ENCODE measurements at places on chromosomes 6 and 20. TPM values are rescaled to one million over a fixed set of nuclear protein-coding genes. Genes with fewer than 3 reads are reported as not detected.

GRCh38 chr6:41222513-41222912, 5.6 kb upstream of the TREML4 start:
- DNase-seq: no peak

GRCh38 chr6:25329982-25330381, 50.8 kb downstream of the CARMIL1 start:
- DNase-seq: no peak

GRCh38 chr20:2775139-2775538, 25.3 kb downstream of the CPXM1 start:
- DNase-seq: no peak

DNA sequence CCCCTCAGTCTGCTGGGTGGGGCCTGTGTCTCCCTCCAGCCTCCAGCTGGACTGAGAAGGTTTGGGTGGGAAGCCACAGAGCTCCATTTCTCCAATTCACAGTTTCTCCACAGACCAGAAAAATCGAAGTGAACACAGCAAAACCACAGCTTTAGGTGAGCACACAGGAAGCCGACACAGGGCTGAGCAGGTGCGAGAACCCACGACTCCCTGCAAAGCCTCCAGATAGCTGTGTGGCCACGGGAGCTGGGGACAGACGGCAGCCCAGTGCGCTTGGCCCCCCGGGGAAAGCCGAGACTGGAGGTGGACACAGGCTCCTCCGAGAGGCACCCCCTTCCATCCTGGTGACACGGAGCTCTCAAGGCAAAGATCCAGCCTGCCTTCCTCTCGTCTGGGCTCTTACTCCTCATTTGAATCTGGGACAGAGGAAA, 29.0 kb upstream of the MPC1 start:
- no peak for DNase-seq

The WFDC6 gene
- not detected for total RNA-seq

GRCh38 chr20:46040902-46041535, 12.0 kb downstream of the SLC12A5 start:
- no peak for DNase-seq

GRCh38 chr20:41175201-41175651, 37.9 kb downstream of the PLCG1 start:
- DNase-seq: no peak

DNA sequence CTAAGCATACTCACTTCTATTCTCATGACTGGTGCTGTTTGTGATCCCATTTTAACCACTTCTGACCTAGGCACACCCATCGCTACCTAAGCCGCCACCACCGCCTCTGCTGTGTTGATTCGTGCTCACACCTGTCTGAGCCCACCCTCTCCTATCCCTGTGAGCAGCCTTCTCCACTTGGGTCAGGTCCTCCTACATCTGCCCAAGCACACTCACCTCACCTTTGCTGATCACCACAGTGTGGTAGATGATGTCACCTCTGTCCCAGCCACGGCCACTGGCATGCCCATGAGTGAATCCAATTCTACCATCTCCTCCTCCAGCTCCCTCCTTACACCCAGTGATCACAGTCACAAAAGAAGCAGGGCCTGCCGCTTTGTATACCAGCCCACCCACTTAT, 20.8 kb downstream of the MUC22 start:
- DNase-seq: no peak

DNA sequence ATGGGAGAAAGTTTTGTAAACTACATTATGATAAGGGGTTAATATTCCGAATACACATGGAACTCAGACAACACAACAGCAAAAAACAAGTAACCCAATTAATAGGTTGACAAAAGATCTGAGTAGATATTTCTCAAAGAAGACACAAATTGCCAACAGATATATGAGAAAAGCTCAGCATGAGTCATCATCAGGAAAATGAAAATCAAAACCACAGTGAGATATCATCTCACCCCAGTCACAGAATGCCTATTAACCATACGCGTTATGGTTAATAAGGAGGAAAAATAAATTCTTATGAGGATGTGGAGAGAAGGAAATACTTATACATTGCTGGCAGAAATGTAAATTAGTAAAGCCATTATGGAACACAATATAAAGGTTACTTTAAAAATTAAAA, 695.0 kb downstream of the COL12A1 start:
- no peak for DNase-seq

The IL17F gene
- total RNA-seq: not detected

- no peak for DNase-seq
Observed at GRCh38 chr6:169273511-169273910, 19.9 kb upstream of the THBS2 start.

DNA sequence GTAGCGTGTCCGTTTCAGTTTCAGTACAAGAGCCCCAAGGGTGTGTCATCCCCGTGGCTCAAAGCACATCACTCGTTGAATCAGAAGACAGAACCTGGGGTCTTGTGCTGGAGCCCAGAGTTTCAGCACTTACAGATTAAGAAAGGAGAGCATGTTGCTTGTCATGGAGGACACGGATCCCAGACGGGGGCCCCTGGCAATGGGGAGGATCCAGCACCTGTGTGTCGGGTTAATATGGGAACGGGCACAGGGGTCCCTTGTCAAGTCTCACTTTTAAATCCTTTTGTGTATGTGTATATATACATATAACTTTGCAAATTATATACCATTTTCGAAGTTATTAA, 23.4 kb downstream of the THBS2 start:
- DNase-seq: no peak

GRCh38 chr6:33926451-33926850, 122.6 kb upstream of the MLN start:
- DNase-seq: peak; percentile 34

The CFAP61 gene
- 5.0 TPM for total RNA-seq

- DNase-seq: no peak
Observed at GRCh38 chr6:49252901-49253300, 210.2 kb downstream of the MMUT start.

DNA sequence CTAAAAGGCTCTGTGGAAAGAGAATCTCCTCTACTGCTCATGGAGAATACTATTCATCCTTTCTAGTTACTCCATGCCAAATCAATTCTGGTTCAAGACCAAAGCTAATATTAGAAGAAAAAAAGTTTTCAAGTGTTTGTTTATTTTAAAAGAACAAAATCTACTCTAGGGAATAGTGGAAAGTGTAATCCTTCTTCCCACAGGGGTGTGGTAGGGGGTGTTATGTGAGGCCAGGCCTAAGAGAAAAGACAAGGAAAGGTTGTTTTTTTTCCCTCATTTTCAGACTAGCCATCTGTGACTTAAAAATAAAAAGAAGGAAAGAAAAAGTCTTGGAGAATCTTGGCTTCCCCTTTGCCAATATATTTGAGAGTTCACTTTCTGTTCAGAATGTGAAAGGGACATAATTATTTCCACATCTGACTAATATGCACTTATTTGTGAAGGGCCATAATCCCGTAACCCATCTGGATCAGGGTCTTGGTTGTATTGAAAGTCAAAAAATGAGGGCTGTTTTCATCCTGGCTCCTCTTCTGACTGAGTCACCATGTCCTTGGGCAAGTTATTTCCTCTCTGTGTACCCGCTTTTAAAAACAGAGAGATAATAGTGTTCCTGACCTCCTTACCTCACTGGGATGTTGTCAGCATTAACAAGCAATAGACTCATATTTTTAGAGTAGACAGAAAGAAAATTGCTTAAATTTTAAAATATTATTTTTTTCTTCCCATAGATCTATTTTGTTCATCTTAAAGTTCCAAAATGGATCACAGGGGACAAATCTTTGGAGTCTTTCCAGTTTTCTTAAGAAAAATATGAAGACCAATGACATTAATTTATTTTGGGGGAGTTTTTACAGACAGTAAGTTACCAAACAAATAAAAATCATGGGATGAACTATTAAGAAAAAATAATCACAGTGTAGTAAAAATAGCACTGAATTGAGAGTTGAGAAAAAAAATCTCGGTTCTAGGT, 233.7 kb downstream of the IBTK start:
- no peak for DNase-seq

The UBD gene
- total RNA-seq: not detected

DNA sequence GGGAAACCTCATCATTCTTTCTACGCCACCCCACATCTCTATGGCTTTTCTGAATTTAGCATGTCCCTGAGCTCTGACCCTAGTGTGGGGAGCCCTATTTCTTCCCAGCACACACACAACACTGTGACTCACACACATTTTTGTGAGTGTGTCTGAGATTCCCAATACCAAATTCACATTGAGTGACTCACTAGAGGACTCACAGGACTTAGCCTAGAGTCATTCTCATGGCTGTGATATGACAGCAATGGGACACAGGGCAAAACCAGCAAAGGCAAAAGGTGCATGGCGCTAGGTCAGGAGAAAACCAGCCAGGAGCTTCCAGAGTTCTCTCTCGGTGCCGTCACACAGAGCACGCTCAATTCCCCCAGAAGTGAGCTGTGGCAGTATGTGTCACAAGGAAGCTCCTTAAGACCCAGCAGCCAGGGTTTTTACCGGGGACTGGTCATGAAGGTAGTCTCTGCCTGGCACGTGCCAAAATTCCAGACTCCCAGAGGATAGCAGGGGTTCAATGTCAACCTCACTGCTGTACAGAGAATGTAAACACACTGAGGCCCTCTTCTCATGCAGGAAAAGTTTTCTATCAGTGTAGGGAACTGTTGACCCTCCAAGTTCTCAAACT, 6.2 kb downstream of the CSTL1 start:
- no peak for DNase-seq

DNA sequence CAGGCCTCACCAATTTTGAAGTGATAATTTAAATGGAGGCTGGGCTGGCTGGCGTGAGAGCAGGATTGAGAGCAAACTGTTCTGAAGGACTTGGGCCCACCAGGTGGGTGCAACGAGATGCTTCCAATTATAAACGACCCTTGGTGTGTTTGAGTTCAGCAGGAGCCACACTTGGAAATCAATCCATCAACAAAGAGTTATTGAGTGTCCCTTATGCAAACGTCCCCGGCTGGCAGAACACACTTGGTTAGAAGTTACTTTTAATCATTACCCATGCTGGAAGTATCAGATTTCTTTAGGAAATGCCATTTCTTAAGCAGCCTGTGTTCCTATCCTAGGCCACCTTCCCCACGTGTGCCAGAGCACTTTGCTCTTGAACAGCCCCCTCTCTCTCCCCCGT, 37.8 kb upstream of the ZNF831 start:
- DNase-seq: no peak

- no peak for DNase-seq
Observed at GRCh38 chr6:43296780-43297497, 1.1 kb upstream of the SLC22A7 start.

- DNase-seq: no peak
Observed at GRCh38 chr6:27168108-27168507, 79.4 kb upstream of the PRSS16 start.

DNA sequence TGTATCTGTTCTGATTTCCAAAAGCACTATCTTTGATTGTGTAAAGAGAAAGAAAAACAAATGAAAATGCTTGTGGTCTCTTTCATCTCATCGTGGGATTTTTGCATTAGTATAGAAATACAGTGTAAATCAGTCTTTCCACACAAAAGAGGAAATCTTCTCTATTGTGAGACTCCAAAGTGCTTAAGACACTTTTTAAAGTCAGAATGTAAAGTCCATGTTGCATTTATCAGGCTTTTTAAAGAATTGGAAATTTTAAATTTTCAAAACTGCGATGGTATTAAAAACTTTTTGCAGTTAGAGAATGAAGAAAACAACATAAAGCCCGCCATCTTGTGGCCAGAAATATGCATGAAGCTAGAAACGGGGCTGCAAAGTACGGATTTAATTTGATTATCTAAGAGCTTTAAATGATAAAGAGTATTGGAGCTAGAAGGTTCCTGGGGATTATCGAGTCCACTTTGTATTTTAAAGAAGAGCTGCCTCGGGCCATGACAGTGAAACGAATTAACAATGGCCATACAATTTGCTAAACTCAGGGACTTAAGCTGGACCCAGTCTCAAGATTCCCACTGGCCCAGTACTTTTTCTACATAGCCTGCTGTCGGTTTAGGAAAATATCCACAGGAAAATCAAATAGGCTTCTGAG, 339.6 kb downstream of the ARHGAP18 start:
- DNase-seq: peak; percentile 46

DNA sequence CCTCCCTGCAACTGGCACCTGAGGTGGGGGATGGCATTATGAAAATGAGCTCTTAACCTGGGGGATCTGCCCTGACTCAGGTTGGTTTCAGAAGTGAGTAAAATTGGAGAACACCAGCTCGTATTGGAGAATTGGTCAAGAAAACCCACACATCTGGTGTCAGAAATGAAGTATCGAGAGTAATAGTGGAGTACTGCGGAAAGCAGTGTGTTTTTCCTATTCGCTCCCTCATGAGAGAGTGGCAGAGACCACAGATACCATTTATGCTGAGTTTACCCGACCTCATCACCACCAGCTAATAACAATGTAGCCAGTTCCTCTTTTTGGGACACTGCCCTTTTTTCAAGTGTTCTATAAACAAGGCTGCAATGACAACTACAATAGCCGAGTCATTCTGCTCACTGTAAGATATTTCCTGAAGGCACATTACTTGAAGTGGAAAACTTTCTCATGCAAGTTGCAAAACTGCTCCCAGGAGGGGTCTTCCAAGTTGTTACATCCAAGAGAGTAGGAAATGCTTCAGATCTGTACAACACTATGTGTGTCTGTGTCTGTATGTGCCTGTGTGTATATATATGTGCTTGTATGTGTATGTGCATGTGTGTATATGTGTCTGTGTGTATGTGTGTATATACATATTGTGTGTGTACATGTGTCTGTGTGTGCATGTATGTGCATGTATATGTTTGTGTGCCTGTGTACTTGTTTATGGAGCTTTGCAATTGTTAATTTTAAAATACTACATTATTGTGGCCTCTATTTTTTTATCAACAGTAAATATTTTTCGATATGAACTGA, 106.0 kb upstream of the CST7 start:
- no peak for DNase-seq

- no peak for DNase-seq
Observed at GRCh38 chr6:85405175-85405852, 44.6 kb upstream of the NT5E start.

The ADGRB3 gene
- total RNA-seq: 7.3 TPM

DNA sequence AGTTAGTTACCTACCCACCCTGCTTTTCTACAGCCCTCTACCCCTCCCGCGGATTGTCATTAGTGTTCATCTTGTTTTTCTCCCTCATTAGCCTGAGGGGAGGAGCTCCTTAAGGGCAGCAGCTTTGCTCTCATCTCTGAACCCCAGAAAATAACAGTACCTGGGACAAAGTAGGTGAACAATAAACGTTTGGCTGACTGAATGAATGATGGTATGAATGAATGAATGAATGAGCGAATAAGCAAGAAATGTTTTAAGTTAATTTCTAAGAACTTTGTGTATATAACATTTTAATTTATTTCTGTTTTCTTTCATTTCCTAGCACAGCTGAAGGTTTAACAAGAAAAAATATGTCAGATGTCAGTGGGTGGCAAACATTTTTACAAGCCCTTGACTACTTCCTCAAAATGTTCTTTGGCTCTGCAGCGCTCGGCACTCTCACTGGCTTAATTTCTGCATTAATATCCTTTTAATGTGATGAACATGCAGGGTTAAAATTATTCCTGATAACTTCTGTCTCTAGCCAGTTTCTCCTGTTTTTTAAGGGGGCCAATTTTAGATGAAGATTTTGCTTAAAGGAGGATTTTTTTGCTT, 50.1 kb downstream of the SLC9A8 start:
- no peak for DNase-seq

Data from glutamatergic neuron (in vitro differentiated cells).